ENCODE measurements at places on chromosomes 7 and 10. TPM values are rescaled to one million over a fixed set of nuclear protein-coding genes. Genes with fewer than 3 reads are reported as not detected.
A peak's percentile ranks its signal among the peaks of the same experiment; 100 is the strongest.

GRCh38 chr7:98674881-98675280 is 57.8 kb downstream of the NPTX2 start:
- DNase-seq, result no peak

DNA sequence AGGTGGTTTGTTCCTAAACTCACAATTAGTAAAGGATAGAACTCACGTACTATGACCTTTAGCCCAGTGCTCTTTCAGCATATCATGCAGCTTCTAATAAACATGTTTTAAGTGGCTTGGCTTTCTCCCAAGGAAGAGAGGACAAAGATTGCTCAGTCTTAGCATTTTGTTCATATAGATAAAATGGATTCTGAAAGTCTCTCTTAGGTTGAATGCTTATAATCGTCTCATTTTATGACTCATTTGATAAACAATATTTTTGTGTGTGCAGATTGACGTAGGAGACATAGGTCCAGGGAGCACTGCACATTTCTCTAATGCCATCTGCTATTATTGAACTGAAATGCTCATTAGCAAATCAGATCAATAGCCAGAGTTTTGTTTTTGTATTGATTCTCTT is 44.8 kb downstream of the GNAT3 start:
- no peak for DNase-seq

DNA sequence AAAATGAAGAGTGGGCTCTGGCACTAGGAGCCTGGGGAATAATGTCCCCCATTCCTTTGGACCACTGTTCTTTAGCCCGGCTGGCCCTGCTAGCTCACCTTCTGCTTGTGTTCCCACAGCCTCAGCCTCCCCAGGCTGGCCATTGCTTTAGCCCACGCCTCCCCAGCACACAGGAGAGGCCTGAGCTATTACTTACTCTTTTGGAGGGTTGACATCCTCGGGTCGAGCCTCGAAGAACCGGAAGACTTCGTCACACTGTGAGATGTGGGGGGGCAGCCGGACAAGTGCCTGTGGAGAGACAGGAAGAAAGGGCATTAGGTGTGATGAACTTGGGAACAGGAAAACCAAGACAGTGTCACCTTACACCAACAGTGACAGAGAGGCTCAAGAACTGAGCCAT is 131.3 kb downstream of the SH3PXD2A start:
- no peak for DNase-seq

Gene VIPR2
- total RNA-seq, result 0.09 TPM

DNA sequence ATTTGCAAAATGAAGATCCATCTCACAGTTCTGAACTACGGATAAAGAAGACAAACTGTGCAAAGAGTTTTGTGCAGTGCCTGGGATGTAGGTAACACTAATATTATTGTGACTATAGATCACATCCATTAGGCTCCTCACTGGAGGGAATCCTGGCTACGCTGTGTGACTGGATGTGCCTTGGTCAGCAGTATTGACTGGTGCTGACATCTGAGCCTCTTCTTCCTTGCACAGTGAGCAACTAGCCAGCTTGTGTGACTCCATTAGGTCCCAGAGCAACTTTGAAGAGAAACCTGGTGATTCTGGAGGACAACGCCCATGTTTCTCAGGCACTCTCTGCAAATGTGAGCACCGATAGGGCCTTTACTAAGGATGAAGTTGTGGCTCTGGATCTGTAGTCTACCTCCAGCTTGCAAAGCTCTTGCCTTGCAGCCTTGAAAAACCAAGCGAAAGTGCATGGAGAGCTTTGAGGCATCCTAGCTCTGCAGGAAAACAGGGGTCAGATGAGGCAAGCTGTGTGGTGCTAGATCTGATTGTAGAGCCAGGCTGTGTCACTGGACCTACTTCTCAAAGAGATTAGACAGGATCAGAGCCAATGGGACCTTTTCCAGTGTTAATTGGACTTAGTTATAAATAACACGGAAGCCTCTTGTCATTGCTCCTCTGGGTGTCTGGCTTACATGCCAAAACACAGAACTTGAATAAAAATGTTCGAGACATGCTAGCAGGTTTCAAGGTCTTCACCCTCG is 303.6 kb upstream of the LYZL1 start:
- DNase-seq, result no peak

DNA sequence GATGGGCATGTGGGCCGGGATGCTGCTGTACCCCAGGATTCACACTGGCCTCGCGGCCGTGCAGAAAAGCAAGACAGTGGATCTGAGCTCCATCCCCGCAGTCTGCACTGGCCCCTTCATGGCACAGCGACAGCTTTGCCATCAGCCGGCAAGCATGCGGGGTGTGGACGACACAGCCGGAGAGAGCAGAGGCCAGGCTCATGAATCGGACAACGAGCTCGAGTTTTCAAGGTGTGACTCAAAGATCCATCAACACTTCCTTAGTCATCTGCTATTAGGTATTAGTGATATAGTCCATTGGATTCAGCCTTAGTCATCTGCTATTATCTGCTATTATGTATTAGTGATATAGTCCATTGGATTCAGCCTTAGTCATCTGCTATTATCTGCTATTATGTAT is 254.7 kb downstream of the KLF6 start:
- DNase-seq, result no peak

GRCh38 chr10:13943735-13944398 is 357.1 kb downstream of the PRPF18 start:
- DNase-seq, result no peak

GRCh38 chr7:101848208-101848951 is 31.0 kb downstream of the CUX1 start:
- DNase-seq, result no peak

DNA sequence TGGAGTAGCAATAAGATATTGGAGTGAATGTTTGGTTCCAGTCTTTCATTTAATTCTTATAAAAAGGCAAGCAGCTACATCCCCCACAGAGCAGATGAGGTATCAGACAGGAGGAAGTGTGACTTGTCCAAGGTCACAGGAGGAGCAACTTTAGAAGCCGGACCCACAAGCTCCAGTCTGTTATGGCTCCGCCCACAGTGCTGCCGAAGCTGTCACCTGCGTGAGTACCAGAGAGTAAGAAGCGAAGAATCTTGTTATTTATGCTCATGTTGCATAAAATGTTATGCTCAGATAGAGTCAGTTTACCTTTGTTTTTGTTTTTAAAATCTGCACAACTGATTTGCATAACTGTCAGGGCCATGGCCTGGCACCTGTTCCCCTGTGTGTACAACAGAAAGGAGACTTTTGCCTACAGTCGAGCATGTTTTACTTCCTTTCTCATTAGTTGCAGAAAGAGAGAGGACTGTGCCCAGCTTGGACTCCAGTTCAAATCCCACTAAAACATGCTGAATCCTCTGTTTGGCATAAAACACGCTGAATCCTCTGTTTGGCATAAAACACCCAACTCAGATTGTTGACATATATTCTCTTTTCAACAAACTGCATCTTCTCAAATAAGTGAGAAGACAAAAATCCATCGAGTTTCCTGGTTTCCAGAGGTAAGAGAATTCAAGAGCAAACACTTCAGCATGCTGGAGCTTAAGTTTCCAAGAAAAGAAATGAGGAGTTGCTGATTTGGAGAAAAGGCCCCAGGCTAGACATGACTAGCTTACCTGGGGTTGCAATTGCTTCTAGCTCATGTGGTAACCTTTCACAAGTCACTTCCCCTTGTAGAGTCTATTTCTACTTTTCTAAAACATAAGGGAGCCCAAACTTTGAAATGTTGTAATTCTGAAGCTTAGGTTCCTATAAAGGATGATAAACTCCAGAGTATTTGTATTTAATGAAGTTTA is 409.8 kb upstream of the ZMIZ1 start:
- no peak for DNase-seq

Gene SLC16A9
- 23.1 TPM for total RNA-seq

Gene CCNJ
- 62.6 TPM for total RNA-seq

DNA sequence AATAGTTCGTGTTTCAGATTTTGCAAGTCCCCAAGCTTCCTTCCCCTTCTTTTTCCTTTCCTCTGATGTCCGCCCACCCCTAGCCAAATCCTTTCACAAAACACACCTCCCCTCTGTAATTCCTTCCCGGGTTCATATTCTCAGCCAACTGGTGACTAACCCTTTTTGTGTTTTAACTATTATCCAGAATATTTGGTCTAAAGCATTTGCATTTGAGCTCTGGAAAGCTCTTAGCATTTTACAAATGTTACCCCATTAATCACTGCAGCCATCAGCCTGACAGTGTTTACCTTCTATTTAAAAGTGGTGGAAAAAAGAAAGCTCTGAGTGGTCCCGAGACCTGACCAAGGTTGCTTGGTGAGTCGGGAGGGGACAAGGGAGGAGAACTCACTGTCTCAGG is 139.0 kb downstream of the CREB5 start:
- DNase-seq, result no peak

Gene FAM237B
- not detected for total RNA-seq

- peak; percentile 59 for DNase-seq
These were observed 39.6 kb downstream of the SORCS3 start for GRCh38 chr10:104680467-104681401.

DNA sequence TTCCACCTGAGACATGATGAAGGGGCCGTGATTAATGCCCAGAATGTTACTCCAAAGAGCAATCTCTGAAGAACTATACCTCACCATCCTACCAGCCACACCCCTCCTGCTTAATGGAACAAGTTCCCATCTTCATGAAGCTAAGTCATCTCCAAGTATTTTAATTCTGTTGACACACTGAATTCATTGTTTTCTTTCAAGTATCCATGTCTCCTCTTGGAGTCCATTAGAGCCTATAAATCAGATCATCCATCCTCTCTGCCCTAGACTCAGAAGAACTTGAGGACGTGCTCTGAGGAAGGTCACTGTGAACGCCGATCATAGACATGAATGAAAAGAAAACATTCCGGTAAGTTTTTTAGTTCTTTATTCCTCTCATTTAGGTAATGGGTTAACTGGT is 126.8 kb downstream of the RSU1 start:
- DNase-seq, result no peak

DNA sequence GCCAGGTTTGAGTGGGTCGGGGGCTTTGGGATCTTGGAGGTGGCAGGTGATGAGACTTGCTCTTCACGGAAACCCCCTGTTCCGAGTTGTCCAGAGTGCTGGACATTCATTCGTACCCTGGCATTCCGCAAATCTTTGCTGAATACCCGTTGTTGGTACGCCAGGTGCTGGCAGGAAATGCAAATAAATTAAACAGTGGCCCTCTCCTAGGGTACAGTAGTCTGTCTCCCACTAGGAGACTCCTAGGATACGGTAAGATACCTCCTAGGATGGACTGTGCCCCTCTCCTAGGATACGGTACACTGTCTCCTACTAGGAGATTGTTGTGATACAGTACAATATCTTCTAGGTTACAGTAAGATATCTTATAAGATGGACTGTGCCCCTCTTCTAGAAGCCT is 544 bp downstream of the SEC23IP start:
- no peak for DNase-seq

DNA sequence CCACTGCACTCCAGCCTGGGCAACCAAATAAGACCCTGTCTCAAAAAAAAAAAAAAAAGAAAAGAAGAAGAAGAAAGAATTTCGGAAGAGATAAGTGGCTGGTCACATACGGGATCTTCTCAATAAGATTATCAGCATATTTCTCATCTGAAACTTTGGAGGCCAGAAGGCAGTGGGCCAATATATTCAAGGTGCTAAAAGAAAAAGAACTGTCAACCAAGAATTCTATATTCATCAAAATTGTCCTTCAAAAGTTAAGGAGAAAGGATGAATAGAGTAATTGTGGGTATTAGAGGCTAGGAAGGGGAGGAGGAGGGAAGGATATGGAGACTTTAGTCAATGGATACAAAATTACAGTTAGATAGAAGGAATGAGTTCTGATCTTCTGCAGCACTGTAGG is 43.9 kb upstream of the NANOS1 start:
- no peak for DNase-seq

- no peak for DNase-seq
These were observed 21.2 kb downstream of the FOXL3 start for GRCh38 chr7:311131-311680.

DNA sequence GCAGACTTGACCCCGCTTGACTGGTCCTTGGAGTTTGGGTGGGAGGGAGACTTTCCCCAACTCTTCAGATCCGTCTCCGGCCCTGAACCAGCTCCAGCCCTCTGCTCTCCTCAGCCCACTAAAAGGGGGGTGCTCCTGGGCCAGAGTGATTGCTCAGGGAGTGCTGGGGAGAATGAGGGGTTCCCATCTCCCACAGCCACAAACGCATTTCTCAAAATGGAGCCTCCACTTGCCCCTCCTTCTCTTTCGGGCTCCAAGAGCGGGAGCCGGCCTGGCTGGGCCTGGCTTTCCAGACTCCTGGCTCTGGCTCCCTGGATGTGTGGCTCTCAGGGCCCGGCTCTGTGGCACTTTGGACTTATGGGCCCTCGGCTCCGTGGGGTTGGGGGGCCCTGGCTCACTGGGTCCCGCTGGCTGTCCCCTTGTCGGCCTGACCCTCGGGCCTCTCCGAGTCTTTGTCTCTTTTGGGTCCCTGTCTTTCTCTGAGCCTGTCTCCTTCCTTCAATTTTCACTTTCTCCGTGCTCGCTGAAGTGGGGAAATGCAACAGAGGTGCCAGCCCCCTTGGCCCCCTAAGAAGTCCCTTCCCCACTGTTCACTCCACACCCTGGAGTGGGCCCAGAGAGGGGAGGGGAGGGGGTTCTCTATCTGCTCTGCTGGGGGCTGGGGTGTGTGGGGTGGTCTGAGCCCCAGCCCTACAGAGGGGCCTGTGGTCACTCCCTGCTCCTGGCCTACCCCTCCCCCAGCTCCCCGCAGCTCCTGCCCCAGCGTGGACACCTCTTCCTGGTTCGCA is 713 bp downstream of the LZTS2 start:
- no peak for DNase-seq

DNA sequence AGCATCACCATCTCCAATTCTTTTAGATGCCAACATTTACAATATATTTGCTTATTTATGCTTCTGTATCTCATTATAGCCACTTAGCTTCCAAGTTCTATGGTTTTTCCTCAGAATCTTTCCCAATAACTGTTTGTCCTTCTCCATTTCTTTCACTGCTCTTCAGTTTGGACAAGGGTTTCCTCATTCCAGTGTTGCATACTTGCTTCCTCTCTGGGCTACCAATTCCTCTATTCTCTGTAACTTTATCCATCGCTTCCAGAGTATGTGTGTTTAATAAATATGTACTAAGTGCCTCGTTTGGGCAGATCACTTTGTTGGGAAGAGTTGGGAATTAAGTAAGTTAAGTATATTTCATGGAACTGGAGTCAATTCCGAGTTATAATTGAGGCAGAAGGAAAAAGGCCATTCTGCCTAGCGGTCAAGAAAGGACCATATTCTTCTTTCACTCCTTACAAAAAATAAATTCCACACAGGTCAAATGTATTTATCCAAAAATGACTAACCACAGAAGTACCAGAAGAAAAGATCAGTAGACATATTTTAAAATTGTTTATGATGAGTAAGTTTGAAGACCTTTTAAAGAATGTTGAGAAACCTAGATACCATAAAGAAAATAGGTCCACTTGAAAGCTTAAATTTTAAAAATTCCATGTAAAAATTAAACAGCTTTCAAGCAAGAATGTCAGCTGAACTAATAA is 10.8 kb downstream of the STAMBPL1 start:
- DNase-seq, result no peak

GRCh38 chr7:107917763-107918651 is 27.0 kb downstream of the DLD start:
- no peak for DNase-seq

Gene FBXO24
- 0.61 TPM for total RNA-seq

Gene PNLIPRP1
- not detected for total RNA-seq

Gene GRB10
- total RNA-seq, result 86.0 TPM

All from neural crest cell (in vitro differentiated cells).